ENCODE measurements at places on chromosomes 2 and 18. TPM values are rescaled to one million over a fixed set of nuclear protein-coding genes. Genes with fewer than 3 reads are reported as not detected.
A peak's percentile ranks its signal among the peaks of the same experiment; 100 is the strongest.

DNA sequence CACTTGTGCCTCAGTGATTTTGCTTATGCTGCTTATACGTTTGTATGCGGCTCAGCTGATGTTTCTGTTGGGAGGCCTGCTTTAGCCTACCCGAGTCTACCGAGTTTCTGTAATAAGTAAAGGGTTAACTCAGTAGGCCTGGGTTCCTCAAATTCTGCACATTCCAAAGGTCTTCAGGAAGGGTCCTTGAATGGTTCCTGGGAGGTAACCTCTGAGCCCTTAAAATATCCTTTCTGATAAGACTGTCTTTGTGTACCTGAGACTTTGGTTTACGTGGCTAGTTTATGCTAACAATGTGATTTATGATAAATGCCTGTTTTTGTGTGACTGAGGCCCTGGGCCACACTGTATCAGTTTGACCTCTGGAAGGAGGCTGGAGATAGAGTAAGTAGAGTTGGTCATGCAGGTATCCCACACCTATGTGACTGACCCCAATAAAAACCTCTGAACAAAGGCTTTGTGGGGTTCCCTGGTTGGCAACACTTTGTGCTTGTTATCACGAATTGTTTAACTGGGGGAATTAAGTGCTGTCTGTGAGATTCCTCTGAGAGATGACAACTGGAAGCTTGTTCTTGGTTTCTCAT, 18.9 kb upstream of the PNPT1 start:
- H3K27ac ChIP-seq, result no peak overlapping the region
- H3K4me3 ChIP-seq, result no peak overlapping the region
- no peaks in the 10 kb centered on the region for H3K27me3 ChIP-seq
- no peaks in the 10 kb centered on the region for H3K4me1 ChIP-seq
- no peak for DNase-seq

The KIF5C gene
- polyA plus RNA-seq, result 4.7 TPM

The PLEKHH2 gene
- polyA plus RNA-seq, result 3.1 TPM

The CFC1 gene
- polyA plus RNA-seq, result not detected

GRCh38 chr2:26764078-26764887, at the start of gene SLC35F6:
TSS of gene SLC35F6 (plus strand) at chr2:26764284. CDS start at chr2:26764350, 66 bp downstream.
- H3K27ac ChIP-seq, result peak within 1 kb of the TSS; percentile 84
- peaks cover 20% of the 10 kb centered on the region for H3K4me1 ChIP-seq
- H3K36me3 ChIP-seq, result peaks cover 4% of the 10 kb centered on the region
- H3K27me3 ChIP-seq, result no peaks in the 10 kb centered on the region
- peak within 1 kb of the TSS; percentile 85 for H3K4me3 ChIP-seq

DNA sequence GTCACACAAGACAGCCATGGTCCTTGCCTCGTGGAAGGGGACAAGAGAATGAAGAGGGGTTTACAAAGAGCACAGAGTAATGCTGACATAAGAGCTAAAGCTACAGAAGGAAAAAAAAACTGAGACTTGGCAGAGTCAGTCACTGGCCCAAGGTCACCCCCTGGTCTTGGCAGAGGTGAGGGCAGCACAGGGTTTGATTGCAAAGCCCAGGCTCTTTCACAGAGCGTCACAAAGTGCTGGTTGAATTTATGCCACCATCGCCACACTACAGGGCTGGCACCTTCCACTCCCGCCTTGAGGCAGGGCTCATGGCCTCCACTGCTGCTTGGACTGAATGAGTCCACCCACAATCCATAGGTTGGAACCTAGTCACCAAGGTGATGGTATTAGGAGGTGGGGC, 190.2 kb downstream of the INHBB start:
- no peaks in the 10 kb centered on the region for H3K36me3 ChIP-seq
- H3K27me3 ChIP-seq, result 0 out of 2 replicates have a peak, but pooled peaks cover 15% of the 10 kb centered on the region
- no peak for DNase-seq
- H3K4me1 ChIP-seq, result peaks cover 14% of the 10 kb centered on the region
- no peak overlapping the region for H3K27ac ChIP-seq

The WNT6 gene
- 0.08 TPM for polyA plus RNA-seq

- no peaks in the 10 kb centered on the region for H3K36me3 ChIP-seq
- H3K4me1 ChIP-seq, result no peaks in the 10 kb centered on the region
- H3K4me3 ChIP-seq, result no peak overlapping the region
- no peak overlapping the region for H3K27ac ChIP-seq
- no peak for DNase-seq
Observed at GRCh38 chr2:240347373-240347940, 88.0 kb upstream of the GPC1 start.

The ERICH2 gene
- not detected for polyA plus RNA-seq

DNA sequence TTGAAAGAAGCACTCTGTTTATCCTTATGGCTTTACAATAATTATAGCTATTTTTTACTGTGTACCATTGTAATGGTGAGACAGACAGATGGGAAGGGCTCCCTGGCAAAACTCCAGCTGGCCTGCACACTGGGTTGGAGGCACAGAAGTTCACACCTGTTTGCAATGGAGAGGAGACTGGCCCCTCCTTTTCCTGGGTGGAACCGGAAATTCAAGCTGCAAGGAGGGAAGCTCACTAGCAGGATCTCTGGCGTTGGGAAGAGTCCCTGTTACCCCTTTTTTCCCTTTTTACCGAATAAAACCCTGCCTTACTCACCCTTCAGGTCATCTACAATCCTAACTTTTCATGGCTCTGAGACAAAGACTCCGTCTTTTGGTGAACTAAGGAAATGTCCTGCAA, 100.3 kb upstream of the TFPI start:
- H3K27ac ChIP-seq, result no peak overlapping the region
- H3K4me3 ChIP-seq, result no peak overlapping the region
- H3K36me3 ChIP-seq, result no peaks in the 10 kb centered on the region
- no peak for DNase-seq

GRCh38 chr2:239147376-239147775, 253.4 kb downstream of the HDAC4 start:
- no peak for DNase-seq
- H3K4me1 ChIP-seq, result no peaks in the 10 kb centered on the region
- no peak overlapping the region for H3K27ac ChIP-seq
- no peaks in the 10 kb centered on the region for H3K27me3 ChIP-seq
- H3K4me3 ChIP-seq, result no peak overlapping the region
- H3K36me3 ChIP-seq, result no peaks in the 10 kb centered on the region

The C2orf15 gene
- 0.25 TPM for polyA plus RNA-seq

GRCh38 chr2:69642709-69643601, 584 bp downstream of the AAK1 start:
- H3K36me3 ChIP-seq, result peaks cover 9% of the 10 kb centered on the region
- peaks cover 32% of the 10 kb centered on the region for H3K4me1 ChIP-seq
- peak overlapping the region; percentile 100 for H3K27ac ChIP-seq

DNA sequence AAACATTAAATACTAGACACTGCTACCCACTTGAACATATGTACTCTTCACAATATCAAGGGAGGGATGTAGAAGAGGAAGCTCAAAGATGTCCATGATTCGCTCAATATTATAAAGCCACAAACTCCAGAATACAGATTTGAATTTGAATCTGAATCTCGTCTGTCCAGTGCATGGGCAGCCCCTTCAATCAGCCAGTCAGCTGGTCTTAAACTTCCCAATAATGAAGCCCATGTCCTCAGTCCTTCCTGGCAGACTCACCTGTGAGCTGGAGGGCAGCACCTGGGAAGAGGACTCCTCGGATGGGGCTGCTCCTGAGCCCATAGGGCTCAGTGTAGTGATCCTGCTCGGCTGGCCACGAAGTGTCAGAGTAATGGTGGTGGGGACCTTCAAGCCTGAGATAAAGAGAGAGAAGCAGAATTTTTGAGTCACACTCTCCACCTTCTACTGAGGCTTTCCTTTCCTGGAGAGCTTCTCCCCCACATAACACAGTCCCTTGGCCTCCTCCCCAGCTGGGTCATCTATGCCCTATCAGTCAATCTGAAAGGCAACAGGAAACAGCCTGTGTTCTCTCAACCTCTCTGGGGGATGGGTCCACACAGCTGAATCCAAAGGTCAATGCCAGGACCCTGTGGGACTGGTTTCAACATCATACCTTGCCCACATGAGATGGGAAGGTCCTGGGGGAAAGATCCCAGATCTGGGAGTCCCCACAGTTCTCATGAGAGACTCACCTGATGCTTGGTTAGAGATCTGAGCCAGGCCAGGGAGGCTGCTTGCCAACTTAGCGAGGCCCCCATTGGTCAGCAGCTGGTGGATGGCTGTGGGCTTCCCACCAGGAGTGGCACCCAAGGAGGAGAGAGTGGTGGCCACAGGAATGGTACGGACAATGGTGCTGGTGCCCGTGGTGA, 36.5 kb downstream of the KANSL3 start:
- H3K4me3 ChIP-seq, result no peak overlapping the region
- H3K27me3 ChIP-seq, result no peaks in the 10 kb centered on the region
- peaks cover 86% of the 10 kb centered on the region for H3K36me3 ChIP-seq
- H3K27ac ChIP-seq, result no peak overlapping the region

DNA sequence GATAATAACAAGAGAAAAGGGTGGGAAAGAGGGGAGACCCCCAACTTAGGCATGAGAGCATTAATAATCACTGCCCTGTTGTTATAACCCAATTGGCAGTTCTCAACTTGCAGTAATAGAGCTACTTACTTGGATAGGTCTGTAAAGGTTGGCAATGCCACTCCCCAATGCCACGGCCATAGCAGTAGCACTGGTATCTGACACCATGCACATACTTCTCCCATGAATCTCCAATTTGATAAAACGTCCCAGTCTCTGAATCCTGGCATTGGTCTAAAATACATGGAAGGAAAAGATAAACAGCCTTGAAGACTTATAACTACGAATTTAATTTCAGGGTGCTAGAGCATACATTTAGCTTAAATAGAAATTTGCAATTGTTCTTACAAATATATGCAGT, 16.8 kb downstream of the FN1 start:
- no peak for DNase-seq
- no peak overlapping the region for H3K27ac ChIP-seq
- H3K4me3 ChIP-seq, result no peak overlapping the region
- H3K36me3 ChIP-seq, result peaks cover 98% of the 10 kb centered on the region
- H3K27me3 ChIP-seq, result no peaks in the 10 kb centered on the region

The OSBPL6 gene
- 2.7 TPM for polyA plus RNA-seq

The CYBRD1 gene
- polyA plus RNA-seq, result 21.1 TPM

DNA sequence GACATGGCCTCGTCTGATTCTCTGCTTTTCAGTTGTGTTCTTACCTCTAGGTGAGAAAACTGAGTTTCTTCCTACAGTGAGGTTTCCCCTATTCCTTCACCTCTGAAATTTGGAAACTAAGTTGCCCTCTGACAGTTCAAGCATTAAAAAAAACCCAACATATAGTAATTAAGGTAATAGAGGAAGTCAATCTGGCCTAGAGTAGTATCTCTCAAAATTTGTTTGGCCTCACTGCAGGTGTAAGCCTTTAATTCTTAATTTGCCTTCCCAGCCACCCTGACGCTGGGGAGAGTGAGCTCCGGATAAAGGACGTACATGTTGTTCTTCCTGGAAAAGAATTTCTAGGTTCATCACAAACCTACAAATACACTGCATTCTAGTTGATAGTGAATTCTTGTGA, 1.4 kb downstream of the CAD start:
- no peaks in the 10 kb centered on the region for H3K27me3 ChIP-seq
- H3K4me3 ChIP-seq, result no peak overlapping the region
- no peak overlapping the region for H3K27ac ChIP-seq
- peaks cover 49% of the 10 kb centered on the region for H3K36me3 ChIP-seq
- peaks cover 4% of the 10 kb centered on the region for H3K4me1 ChIP-seq

DNA sequence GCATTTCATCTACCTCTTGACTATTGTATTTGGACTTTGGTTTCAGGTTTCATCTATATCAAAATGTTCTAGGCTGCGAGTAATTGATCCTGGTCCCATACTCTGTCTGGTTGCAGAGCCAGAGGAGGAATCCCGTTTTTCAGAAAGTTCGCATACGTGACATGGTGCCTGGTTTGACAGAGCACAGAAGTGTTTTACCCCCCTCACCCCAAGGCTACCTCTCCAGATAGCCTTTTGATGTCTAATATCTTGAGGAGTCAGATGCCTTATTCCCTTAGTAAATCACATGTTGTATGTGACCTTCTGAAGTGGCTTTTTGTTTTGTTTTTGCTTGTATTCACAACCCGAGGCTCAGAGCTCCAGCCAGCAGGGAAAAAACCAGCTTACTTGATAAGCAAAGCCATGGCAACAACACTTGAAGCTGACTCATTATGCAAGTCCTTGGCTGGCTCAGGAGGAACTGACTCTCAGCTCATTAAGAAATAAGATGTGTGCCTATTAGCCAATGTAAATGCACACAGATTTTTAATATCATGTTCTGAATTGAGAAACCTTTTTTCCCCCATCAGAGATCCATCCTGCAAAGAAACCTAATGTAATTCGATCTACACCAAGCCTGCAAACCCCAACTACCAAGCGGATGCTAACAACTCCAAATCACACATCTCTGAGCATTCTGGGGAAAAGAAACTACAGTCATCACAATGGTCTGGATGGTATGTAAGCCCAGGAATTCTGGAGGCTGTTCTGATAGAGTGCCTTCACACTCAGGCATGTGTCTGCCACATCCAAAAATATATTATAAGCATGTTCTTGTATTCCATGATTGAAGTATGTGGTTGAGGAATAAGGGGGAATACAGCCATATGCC, 41.4 kb downstream of the OXER1 start:
- H3K27ac ChIP-seq, result no peak overlapping the region
- no peak for DNase-seq
- H3K27me3 ChIP-seq, result no peaks in the 10 kb centered on the region
- H3K4me3 ChIP-seq, result no peak overlapping the region

DNA sequence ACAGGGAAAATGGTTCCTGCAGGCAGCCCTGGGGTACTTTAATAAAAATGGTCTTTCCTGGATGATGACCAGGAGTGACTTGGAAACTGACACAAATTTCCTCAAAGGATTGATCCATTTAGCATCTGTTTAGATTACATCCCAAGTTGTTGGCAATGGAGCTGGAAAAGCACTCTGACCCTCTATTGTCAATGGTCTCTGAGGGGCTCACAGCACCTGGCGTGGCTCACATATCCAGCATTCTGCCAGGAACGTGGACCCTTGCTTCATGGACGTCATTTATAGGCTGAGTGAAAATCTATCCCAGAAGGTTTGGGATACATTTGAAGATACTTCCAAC, 43.8 kb downstream of the SERTAD2 start:
- no peak overlapping the region for H3K27ac ChIP-seq
- no peaks in the 10 kb centered on the region for H3K4me1 ChIP-seq
- H3K4me3 ChIP-seq, result no peak overlapping the region
- H3K27me3 ChIP-seq, result no peaks in the 10 kb centered on the region

- no peak overlapping the region for H3K4me3 ChIP-seq
- no peaks in the 10 kb centered on the region for H3K27me3 ChIP-seq
- H3K36me3 ChIP-seq, result no peaks in the 10 kb centered on the region
- peaks cover 4% of the 10 kb centered on the region for H3K4me1 ChIP-seq
- no peak for DNase-seq
Observed at GRCh38 chr2:11319939-11320338, 24.5 kb downstream of the ROCK2 start.

DNA sequence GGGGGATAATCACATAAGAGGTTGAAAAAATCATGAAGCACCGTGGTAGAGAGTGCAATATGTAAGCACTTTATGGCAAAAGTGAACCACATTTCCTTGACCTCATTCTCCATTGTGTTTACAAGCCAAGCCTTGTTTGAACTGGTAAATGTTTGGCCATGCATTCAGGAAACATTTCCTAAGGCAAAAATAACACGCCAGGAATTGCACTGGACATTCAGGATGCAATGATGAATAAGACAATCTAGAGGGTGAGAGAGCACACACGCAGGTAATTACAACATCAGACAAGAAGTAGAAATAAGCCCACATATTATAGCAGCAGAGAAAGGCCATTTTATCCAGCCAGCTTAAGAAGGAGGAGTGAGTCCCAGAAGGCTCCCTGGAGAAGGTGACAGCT, 218.0 kb upstream of the OSR1 start:
- no peaks in the 10 kb centered on the region for H3K36me3 ChIP-seq
- H3K4me3 ChIP-seq, result no peak overlapping the region
- H3K27ac ChIP-seq, result no peak overlapping the region
- no peak for DNase-seq
- 0 out of 2 replicates have a peak, but pooled peaks cover 4% of the 10 kb centered on the region for H3K4me1 ChIP-seq

The G6PC2 gene
- polyA plus RNA-seq, result not detected
